ENCODE measurements at places on chromosomes 1 and 21.

GRCh38 chr1:29653886-29654450 lies 417.6 kb downstream of the PTPRU start:
- DNase-seq, result no peak

GRCh38 chr1:180267761-180268555 lies 37.9 kb downstream of the LHX4 start:
- DNase-seq, result no peak

- no peak for DNase-seq
These were observed 31.3 kb upstream of the SLC19A1 start for GRCh38 chr21:45573452-45574035.

DNA sequence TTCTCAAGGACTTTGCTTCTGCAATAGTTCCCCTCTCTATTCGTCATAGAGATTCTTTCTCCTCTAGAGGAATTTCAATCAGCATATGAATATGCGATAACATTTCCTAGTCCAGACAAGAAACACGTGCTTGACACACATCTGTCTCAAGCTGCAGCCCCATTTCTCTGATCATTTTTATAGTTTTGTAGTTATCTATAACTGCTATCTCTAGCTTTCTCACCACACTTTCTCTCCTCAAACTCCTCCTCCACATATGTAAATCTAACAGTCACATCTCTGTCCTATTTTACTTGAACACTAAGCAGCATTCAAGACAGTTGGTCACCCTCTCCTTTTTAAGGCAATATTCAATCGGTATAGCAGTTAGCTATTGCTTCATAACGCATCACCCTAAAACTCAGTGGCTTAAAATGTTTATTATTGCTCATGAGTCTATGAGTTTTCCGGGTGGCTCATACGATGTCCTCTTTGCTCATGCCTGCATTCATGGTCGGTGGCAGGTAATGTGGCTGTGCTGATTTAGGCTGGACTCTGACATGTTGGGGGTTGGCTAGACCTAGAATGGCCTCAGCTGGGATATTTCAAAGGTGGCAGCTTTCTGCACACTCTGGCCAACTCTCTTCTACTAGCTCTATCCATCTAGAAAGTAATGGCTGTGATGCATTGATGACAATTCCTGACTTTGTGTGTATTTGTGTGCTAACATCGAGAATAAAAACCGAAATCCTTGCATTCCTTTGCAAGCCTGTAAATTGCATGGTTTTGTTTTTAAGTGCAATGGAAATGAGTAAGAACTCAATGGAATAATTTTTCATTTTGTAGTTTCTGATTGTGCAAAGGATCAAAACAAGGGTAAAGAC lies 20.6 kb downstream of the ATP6V1G3 start:
- DNase-seq, result no peak

- no peak for DNase-seq
These were observed 121.6 kb upstream of the IRF2BP2 start for GRCh38 chr1:234731569-234732085.
